CD4-positive, alpha-beta T cell treated with Interleukin-12 subunit alpha and Interleukin-12 subunit beta, for 1 hour (primary cell): ENCODE measurements at places on chromosomes 6 and 20.

DNA sequence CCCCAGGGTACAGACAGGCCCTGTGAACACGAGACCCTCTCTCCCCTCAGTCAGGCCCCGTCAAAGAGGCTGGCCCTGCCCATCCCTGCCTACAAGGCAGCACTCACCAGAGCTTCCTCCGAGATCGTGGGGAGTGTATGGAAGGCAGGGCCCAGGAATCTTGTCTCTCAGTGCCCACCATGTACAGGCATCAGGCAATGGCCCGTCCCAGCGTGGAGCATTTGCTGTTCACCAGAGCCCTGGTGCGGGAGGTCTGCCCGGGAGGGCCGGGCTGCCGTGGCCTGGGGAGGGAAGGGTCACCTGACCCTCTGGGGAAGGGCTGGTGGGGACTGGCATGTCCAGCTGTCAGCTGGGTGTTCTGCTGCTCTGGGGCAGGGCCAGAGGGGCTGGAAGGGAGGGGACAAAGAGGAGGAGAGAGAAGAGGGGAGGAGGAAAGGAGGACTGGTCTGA lies at the start of gene IP6K3:
TSS of gene IP6K3 (minus strand) at position 255 of the 450 bp plus-strand sequence. CDS start 11,429 bp downstream, outside the sequence.
- DNase-seq, result no peak

DNA sequence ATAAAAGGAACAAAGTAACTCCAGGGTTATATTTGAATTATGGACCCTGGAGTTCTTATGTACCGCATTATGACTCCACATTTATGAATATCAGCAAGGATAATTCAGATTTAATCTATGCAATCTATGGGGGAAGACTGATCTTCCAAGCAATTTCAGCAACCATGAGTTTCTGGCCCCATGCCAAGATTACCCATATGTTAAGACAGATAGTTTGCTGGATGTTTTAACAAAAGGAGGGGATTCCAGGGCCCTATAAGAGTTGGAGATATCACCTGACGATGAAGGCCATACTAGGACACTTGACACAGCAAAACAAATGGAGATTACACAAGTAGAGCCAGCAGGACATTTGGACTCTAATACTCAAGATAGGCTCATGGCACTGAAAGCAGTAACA lies 45.9 kb upstream of the PLN start:
- DNase-seq, result no peak

DNA sequence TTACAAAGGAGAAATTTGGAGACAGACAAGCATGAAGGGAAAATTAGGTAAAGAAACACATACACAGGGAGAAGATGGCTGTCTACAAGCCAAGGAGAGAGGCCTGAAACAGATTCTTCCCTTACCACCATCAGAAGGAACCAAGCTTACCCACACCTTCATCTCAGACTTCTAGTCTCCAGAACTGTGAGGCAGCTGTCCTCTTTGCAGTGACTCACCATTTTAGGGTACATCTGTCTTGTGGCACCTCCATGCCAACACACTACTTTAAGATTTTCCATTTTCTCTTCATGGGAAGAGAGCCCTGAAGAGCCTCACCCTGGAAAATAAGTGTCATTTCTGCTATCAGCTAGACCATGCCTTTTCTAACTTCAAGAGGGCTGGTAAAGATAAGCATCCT lies 369.3 kb downstream of the FRK start:
- no peak for DNase-seq

DNA sequence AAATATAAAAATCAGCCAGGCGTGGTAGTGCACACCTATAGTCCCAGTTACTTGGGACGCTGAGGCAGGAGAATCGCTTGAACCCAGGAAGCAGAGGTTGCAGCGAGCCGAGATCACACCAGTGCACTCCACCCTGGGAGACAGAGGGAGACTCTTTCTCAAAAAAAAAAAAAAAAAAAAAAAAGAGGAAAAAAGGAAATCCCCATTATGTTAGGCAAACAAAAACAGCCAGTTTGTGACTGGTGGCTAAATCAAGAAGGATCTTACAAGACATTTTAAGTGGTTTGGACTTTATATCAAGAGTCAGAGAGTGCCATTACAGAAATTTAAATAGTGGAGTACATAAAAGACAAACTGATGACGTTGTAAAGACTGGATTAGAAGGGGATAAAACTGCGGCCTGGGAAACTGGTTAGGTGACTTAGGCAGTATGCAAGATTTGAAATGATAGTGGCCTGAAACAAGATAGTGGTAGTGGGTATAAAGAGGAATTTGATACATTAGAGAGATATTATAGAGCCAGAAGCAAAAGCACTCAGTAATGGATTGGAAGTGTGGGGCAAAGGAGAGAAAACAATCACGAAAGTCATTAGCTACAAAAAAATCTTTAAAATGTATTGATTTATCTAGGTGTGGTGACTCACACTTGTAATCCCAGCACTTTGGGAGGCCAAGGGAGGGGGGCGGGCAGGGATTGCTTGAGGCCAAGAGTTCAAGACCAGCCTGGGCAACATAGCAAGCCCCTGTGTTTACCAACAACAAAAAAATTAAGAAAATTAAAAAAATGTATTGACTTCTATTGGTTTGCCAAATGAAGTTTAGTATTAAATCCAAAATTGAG lies 1.7 kb upstream of the MYO6 start:
- DNase-seq, result no peak

DNA sequence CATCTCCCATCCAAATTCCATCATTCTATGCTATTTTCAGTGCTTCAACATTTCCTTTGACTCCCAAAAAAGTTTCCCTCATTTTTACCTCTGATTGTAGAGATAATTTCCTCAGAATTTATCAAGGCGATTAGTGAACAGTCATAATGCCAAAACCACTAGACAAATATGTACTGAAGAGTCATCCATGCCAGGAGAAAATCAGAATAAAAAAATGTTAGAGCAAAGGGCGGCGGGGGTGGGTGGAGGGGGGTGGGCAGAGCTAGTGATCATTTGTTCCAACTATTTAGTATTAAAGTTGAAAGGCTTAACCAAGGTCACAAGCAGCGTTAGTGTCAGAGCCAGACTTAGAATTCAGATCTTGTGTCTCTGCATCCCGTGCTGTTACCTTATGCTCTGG lies 5.3 kb upstream of the ADGRF5 start:
- no peak for DNase-seq

GRCh38 chr6:136921381-136921935 lies 643 bp upstream of the SLC35D3 start:
- DNase-seq, result no peak

- DNase-seq, result no peak
Measured at GRCh38 chr6:133680994-133681393, 207.9 kb upstream of the TCF21 start.

DNA sequence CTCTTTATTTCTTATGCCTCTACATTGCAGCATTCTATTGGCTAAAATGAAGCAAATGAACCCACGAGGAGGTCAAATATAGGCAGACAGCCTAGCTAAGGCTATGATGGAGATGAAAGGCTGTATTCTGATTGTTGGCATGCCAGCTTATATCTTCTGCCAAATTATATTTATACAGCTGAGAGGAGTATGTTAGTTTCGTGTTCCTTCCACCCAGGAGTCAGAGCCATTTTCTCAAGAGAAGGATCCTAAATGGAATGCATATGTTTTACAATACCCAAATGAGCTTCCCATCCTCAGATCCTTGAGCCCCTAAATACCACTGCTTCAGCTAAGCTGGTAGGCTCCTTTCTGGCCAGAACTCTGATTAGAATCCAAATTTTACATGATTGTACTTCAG lies 178.4 kb upstream of the HDDC2 start:
- DNase-seq, result no peak

DNA sequence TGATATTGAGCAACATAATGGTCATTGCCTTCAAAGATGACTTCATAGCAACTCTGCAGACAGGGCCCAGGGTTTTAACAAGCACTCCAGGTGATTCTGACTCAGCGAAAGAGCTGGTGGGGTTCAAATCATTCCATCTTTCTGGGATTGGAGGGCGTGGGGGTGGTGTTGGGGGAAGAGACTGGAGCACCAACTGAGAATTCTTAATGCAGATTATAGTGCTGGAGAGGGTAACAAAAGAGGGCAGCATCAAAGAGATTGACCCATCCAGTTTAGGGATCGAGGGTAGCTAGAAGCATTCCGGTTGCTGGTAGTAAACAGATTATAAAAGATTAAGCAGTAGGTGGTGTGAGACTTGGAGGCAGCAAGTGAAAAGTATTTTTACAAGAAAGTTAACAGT lies 15.9 kb downstream of the PFDN4 start:
- no peak for DNase-seq

DNA sequence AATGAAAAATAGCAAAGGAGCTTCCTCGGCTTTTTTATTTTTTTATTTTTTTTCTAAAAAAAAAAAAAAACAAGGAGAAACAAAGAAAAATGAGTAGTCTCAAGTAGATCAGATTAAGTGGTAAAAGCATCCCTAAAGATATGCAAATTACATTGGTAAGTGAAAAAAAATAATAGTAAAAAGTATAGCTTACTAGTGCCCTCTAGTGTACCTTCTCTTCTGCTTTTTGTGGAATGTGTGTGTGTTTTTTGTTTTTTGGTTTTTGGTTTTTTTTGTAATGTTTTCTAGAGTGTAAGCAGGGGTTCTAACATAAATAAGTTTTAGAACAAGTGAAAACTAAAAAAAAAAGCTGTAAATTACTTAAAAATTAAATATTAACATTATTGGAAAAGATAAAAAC lies 1062.0 kb downstream of the HACE1 start:
- no peak for DNase-seq

- no peak for DNase-seq
Measured at GRCh38 chr20:51712501-51713212, 55.5 kb downstream of the ATP9A start.
